ENCODE measurements at places on chromosomes 7 and 10.

DNA sequence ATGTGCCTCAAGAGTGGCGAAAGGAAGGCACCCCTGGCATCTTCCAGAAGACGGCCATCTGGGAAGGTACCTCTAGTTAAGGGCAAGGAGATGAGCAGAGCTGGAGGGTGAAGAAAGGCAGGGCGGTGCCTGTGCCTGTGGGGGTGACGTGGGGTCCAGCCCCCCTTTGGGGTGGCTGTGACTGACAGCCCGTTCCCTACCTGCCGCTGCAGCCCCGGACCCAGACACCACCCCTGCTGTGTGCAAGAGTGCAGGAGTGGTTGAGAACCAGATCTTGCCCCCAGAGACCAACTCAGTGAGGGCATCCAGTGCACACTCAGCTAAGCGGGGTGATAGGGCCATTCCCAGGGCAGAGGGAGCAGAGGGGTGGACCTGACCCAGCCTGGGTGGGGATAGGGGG is 4.3 kb upstream of the MUC17 start:
- DNase-seq: no peak

- DNase-seq: no peak
Measured at GRCh38 chr7:50858528-50859245, 76.0 kb upstream of the GRB10 start.

DNA sequence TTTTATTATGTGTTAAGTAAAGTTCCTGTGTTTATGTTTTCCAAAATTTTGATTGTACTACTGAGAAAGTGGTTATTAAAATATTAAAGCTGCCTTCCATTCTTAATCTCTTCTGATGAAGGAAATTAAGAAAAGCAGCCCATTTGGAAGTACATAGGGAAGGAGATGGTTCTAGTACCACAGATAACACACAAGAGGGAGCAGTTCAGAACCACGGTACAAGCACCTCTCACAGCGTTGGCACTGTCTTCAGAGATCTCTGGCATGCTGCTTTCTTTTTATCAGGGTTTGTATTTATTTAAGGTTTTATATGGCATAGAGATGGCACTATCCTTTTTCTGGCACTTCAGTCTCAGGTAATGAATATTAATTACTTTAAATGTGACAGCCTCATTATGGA is 111.6 kb downstream of the PHTF2 start:
- DNase-seq: no peak

GRCh38 chr7:155097338-155097737 is 27.2 kb downstream of the HTR5A start:
- DNase-seq: no peak

- peak; percentile 49 for DNase-seq
Measured at GRCh38 chr7:131502810-131503508, 53.5 kb downstream of the PODXL start.

DNA sequence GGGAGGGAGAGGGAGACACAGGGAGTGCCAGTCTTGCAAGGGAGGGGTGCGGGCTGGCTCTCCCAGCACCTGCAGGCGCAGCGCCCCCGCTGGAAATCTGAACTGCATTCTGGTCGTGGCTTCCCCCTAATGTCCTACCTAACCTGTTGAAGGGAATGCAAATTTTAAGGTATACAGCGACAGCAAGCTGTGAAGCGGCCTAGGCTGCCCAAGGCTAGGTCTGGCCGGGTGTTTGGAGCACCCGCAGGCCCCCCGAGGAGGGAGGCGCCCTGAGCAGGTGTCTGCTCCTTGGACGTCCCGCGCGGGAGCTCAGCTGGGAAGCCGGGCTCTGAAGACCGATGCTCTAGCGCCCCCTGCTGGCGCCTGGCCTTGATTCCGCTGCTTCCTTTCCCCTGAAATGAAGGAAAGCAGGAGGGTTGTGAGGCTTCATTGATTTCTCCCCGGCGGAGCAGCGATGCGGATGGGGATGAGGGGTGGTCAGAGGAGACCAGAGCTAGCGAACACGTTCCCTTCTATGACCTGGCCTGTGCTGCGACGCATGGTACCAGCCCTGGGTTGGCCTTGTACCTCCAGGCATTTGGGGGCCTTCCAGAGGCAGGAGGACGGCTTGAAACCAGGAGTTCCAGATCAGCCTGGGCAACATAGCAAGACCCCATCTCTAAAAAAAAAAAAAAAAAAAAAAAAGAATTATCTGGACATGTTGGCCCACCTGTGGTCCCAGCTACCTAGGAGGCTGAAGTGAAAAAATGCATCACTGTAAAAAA is 601.3 kb downstream of the GALNT17 start:
- DNase-seq: peak; percentile 22

GRCh38 chr10:9342885-9343570 is 1288.5 kb downstream of the GATA3 start:
- peak; percentile 42 for DNase-seq

DNA sequence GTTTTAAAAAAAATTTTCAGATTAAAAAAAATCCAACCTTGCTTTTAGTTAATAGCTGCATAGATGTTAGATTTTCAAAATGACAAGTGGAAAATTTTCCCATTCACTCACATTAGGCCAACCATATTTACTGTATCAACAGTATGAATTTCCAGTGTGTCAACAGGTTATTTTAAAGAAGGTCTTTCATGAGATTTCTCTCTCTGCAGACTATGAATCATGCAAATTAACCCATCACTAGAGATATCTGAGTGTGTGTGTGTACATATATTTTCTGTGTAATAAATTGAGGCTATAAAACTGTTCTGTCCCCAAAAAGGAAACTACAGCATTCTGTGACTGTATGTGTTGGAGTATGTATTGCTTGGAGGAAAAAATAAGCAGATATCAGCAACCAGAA is 305.6 kb downstream of the ARL4A start:
- no peak for DNase-seq

- no peak for DNase-seq
Measured at GRCh38 chr7:55127135-55127551, 108.3 kb downstream of the EGFR start.

DNA sequence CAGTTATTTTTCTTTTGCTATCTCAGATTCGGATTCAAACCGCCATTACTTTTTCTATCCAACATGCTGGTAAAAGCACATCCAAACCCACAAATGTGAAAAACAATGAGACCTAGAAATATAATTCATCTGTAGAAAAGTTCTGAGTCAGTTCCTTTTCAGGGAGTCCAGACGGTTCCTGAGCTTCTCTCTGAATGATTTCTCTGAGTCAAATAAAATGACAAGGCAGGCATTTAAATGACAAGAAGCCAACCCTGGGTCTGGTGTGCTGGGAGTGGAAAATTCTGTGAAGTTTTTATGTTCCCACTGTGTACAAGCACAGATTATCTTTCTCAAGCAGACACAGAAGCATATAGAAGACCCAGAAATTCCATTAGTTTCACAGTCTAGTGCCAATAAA is 96.3 kb upstream of the ANKRD1 start:
- DNase-seq: no peak

DNA sequence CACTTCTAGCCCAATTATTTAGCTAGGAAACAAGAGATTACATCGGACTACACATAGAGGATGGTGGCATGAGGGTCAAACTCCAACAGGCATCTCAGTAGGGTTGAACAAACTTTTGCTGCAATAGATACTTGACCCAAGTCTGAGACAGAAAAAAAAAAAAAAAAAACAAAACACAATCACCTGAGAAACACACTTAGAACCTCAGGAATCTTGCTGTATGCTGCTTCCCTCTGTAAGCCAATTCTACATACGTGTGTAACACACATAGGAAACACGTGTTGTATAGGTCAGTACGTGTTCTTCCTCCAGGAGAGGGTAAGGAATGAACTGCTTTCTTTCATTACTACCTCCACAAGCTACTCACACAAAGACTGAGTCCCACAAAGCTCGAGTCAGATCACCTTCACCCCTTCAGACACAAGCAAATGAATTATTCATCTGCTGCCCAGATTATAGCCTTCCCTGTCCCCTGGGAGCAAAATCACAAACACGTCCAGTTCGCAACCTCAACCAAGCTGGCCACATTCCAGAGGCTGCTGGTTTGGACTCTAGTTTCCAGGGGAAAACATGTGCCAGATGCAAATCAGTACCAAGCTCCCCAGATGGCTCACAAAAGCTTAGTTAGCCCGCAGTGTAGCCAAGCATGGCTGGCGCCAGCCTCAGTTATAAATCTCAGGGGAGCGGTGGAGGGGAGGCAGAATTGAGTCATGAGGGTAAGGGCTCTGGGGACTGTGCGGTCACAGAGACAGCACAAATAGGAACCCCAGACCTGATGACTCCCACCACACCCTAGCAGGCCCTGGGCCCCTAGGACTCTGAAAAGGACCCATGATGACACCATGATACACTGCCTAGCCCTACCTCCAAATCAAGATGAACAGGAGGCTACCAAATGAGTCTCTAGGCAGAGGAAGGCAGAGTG is 15.1 kb downstream of the PSAP start:
- DNase-seq: peak; percentile 70

DNA sequence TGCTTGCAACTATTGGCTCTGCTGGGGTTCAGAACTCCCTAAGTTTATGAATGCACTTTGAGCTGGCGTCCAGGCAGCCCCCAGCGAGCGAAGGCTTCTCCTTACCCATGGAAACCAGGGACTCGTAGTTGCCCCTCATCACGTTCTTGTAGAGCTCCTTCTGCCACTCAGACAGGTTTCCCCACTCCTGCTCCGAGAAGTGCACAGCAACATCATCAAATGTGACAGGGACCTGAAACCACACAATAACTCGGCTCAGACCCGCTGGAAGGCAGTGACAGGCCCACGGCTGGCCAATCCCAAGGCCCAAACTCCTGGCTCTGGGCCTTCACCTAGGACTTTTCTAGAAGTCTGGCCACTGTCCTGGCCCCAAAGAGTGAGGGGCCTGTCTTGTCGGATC is 6.9 kb downstream of the ZNF777 start:
- DNase-seq: no peak

DNA sequence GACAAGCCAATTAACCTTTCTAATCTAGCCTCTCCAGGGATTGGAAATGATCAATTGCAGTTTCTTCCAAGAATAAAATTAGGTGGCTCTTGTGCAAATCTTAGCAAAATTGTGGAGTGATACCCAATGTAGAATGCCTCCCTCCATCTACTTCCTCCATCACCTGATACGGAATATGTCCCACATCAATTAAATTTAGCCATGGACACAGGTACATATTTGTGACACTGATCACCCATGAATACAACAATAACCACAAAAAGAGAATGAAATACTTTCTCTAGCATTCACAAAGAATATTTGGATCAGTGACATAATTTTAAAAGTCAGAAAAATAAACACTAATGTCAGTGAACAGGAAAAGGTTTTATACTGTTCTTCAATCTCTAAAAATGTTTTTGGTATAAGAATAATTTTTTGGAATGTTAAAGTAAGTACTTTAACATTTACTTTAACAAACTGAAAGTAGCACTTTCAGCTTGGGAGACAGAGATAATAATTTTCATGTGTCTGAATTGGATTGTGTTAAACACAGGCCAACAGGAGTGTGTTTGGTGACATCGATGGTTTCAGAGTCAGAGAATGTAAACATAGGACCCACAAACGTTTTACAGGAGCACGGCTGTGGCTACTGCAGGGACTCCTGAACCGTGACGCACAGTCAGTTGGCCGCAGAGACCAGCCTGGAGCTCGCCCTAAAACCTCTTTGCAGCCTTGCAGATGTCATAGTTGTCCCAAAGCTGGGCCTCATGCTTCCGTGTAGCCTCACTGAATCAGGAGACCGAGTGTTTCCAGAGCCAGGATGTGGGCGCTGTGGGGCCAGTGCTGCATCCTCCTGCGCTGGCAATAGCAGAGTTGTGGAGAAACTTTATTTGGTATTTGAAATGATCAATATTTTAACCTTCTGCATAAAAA is 7.2 kb downstream of the RBM20 start:
- peak; percentile 98 for DNase-seq

- DNase-seq: peak; percentile 19
Measured at GRCh38 chr10:110226926-110227641, 19.7 kb downstream of the MXI1 start.

DNA sequence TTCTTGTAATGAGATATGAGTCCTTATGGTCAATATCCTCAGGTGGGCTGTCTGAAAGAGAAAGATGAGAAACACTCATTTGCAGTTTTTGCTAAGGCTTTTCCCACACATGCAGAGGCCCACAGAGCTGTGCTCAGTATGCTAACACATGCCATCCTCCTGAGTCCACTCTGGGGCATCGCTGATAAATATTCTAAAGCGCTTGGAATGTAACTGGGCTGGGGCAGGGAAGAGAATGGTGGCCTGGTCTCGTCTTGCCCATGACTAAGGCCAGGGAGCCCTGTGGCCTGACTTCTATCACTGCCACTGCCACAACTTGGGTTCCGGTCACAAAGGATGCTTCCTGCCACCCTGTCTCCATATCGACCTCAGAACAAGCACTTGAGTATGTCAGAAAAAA is 199.7 kb upstream of the FRMD4A start:
- peak; percentile 49 for DNase-seq

DNA sequence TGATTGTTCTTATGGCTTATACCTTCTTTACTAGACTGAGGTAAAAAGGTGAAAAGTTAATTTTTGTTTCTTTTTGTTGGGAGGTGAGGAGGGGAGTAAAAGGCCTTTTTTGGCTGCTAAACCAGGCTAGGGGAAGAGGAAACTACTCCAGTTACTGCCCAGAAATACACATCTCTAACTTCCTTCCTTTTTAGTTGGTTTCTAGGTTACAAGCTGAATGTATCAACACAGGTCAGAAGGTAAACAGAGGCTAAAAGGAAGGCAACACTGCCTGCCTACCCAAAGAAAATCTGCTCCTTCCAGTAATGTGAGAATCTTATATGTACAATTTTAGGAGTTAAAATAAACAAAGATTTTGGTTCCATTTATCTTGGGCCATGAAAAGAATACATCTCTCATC is 140.4 kb downstream of the NRBF2 start:
- peak; percentile 30 for DNase-seq

- no peak for DNase-seq
Measured at GRCh38 chr7:876972-877311, 588 bp downstream of the GET4 start.

- DNase-seq: no peak
Measured at GRCh38 chr7:139813689-139814088, 15.4 kb upstream of the TBXAS1 start.

GRCh38 chr7:138258197-138258559 is 181.9 kb downstream of the AKR1D1 start:
- no peak for DNase-seq

- DNase-seq: no peak
Measured at GRCh38 chr7:100384628-100385294, 11.5 kb downstream of the PILRA start.
